Caki2 (cell line): ENCODE measurements at places on chromosomes 7 and 10. TPM values are rescaled to one million over a fixed set of nuclear protein-coding genes. Genes with fewer than 3 reads are reported as not detected.

Gene MKLN1
- 17.5 and 21.5 TPM in 2 replicates for total RNA-seq

DNA sequence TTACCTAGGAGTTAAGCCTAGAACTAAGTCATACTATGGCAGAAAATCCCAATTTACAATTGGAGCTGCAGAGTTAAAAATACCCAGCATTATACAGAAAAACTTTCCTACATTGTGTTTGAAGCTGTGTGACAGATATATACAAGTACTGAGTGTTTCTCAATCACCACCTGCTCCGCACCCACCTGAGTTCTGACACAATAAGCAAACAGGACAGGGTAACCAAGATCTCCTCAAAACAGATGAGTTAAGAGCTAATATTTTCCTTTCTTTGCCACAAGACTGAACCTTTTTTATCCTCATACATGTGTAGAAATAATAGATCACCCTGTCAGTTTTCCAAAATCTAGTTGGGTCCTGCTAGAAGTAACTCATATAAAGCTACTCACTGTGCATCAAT lies 186.3 kb downstream of the DOCK4 start:
- DNase-seq: no peak

DNA sequence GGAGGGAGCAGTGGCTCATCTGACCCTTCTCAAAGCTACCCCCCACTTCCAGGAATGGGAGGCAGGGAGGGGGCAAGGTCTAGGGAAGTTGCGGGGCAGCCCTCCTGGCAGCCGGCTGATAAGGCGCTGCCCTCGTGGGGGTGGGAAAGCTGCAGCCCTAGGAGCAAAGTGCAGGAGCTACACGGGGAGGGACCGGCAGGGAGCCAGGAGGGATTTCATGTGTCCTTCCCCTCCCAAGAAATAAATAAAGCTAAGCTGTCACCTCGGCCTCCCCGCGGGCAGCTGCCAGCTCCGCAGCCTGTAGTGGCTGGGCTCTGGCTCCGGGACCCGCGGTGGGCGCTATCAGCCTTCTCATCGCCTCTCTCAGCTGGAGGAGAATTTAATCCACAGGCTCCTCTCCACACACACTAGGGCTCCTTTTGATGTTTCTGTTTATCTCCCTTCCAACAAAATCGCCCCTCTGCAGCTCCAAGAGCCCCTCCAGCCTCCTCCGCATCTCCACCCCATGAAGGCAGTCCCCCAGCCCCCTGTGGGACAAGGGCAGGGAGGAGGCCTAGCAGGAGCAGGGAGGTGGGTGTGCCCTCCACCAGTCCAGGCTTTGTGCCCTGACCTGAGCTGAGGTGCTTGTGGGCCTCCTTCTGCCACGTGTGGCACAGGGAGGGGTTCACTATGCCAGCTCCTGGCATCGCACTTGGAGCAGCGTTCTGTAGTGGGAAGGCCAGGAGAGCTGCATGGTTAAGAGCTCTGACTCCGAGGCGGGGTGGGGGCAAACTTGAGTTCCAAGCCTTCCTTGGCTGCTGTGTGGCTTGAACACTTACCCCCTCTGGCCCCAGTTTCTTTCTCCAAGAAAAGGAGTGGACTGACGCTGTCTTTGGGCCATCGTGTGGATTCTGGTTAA lies 80.5 kb downstream of the C10orf105 start:
- no peak for DNase-seq

DNA sequence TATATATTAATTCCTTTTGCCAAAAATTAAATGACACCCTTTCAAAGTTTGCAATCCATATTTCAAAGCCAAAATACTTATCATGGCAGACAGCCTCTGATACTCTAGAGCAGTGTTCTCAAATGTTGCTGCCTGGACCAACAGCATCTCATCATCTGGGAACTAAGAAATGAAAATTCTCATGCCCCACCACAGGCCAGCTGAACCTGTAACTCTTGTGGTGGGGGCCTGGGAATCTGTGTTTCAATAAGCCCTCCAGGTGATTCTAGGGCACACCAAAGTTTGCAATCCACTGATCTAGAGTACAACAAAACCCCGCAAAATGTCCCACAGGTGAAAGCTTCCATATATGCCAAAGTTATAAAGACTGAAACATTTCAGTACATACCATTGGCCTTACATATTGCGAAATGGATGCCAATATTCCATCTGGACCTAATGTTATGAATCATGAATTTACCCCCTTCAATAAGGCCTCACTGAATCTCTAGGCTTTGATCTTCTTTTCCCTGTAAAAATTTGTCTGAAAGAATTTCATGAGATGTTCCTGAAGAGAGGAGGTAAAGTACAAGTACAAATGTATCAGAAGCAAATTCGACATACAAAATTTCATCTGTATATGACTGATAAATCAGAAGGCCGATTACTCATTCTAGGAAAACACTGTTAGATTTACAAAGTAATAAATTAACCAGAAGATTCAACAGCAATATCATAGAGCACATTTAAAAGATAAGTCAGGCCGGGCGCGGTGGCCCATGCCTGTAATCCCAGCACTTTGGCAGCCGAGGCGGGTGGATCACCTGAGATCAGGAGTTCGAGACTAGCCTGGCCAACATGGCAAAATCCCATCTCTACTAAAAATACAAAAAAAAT lies 25.3 kb upstream of the EPC1 start:
- no peak for DNase-seq

DNA sequence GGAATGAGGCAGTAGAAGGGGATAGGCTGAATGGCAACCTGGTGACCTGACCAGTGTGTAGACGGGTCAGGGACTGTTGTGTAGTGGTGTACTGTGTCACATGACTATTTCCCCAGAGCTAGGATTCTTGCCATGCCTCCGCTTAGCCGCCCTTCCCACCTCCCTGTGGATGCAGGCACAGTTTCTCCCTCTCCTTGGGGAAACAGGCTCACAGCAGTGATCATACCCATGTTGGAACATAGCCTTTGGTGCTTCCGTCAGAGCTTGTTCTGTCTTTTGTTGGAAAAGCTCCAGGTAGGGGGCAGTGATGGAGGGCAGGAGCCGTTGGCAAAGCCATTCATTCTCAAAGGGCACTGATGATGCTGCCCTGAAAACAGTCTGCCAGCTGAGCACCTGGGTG lies 44.3 kb downstream of the OGDH start:
- DNase-seq: no peak

Gene AOC1
- not detected in 2 replicates for total RNA-seq

- no peak for DNase-seq
These were observed 76.0 kb downstream of the ATXN7L1 start for GRCh38 chr7:105800442-105800841.

DNA sequence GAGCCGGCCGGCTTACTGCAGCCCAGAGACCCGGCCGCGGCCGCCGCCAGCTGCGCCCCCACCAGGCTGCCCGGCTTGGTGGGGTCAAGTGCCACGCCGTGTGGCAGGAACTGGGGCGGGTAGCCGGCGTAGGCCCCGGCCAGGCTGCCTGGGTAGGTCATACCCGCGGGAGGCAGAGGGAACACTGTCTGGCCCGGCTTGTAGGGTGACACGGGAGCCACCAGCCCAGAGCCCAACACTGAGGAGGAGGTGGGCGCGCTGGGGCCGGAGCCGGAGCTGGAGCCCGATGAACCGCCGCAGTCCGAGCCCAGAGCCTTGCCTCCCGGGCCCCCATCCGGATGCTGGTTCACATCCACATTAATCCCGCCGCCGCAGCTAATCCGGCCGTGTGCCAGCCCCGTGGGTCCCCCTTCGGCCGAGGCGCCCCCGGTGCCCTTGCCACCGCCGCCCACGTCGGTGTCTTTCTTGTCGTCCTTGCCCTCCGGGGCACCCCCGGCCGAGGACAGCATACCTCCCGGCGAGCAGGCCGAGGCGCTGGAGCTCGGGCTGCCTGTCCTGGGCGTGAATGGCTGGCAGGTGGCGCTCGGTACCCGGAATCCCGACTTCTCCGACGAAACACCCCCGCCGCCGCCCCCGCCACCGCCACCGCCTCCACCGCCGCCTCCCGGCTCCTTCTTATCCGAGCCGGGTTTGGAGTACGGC lies 2.0 kb downstream of the ZNF503 start:
- peak; percentile 54 for DNase-seq

DNA sequence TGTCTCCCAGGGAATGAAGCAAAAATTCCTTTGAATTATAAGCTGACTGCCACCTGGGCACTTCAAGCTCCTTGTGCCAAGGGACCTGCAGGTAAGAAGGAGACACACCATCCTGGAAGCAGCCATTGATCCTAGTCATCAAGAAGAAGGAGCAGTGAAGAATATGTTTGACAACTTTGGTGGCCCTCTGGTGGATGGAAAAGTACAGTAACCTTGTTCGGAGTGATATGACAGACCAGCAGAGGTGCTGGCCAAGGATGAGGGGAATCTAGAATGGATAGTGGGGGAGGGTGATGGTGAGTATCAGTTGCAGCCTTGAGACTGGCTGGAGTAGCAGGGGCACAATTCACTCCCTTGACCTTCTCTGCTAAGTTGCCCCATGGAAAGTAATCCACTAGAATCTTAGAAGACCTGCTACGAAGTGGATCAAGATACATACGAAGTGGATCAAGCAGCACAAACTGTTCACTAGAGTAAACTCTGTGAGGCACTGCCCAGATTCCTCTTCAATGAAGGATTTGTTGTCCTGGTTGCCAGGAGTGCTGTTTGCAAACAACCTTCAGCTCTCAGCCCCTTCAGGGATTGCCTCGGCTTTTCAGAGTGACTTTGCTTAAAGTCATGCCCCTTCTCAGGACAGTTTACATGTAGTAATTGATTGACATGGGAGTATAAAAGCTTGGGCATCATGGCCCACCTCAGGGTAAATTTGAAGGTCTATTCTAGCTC lies 44.8 kb upstream of the ORC5 start:
- DNase-seq: no peak

Gene PVRIG
- total RNA-seq: 1.4 TPM in 1 of 2 replicates, not detected in the other

DNA sequence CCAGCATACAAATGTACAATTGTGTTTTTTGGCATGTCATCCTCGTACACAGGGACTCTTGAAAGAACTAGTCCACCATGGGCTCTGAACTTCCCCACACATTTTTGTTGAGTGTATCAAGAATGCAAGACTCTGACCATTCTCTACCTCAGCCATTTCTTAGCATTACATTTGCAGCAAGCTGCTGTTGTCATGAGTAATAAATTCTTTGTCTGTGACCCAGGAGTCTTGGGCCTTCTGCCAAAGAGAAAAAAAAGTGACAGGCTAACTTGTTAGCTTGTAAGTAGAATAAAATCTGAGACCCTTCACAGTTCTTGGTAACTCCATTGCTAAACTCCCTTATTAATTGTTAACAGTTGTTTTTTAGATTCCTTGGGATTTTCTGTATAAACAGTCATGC lies 542.3 kb upstream of the MBL2 start:
- peak; percentile 67 for DNase-seq

GRCh38 chr10:83193026-83193425 lies 946.3 kb upstream of the GHITM start:
- no peak for DNase-seq

- DNase-seq: no peak
These were observed 174.7 kb upstream of the LYZL1 start for GRCh38 chr10:29114141-29114540.

DNA sequence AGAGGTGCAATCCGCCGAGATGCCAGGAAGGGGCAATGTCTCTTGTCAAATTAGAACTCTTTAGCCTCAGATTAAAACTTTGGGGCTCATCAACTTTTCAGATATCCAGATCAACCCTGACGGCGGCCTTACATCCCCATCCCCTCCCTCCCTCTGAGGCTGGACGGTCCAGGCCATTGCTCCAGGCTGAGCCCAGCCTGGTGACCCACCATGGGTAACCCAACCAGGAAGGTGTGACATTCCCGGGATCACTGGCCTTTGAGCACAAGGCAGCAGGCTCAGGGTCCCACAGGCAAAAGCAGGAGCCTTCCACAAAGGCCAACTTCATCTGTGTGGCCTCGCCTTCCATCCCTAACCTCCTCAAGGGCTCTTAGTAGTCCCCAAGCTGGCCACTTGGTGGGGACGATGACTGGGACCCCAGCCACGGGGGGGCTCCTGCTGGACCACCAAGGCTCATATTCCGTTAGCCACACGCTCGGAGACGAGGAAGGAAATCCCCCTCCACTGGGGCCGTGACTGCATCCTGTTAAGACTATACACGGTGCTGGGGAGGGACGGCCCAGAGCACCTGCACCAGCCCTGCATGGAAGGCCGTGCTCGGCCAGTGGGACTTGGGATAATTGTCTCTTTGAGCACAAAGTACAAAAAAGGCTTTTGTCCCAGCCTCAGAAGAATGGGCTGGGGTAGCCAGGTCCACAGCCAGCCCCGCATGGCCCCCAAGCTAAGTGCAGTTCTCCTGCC lies 62.8 kb downstream of the ZRANB1 start:
- DNase-seq: no peak

DNA sequence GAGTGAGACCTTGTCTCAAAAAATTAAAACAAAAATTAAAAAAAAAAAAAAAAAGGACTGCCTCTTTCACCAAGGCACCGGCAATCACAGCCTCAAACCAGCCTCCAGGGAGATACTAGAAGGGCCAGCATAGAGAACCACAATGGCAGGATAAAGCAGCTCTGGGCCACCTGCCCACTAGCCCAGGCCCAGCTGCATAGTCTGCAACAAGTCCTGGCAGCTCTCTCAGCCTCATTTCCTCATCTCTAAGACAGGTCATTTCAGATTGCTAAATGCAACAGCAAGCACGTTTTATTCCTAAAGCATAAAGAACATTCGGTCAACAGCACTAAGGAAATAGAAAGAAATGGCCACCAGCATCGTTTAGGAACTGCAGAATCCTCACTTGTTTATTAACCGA lies 28.8 kb downstream of the XPNPEP1 start:
- DNase-seq: no peak

- no peak for DNase-seq
These were observed 119.6 kb downstream of the DOCK1 start for GRCh38 chr10:127024685-127025435.

Gene GPR37
- total RNA-seq: not detected in 2 replicates

- DNase-seq: no peak
These were observed 31.1 kb downstream of the POT1 start for GRCh38 chr7:124898531-124898930.

Gene KIAA1549
- total RNA-seq: 0.58 and 1.6 TPM in 2 replicates

Gene MYL10
- not detected in 2 replicates for total RNA-seq

Gene HK1
- 102 and 117 TPM in 2 replicates for total RNA-seq

DNA sequence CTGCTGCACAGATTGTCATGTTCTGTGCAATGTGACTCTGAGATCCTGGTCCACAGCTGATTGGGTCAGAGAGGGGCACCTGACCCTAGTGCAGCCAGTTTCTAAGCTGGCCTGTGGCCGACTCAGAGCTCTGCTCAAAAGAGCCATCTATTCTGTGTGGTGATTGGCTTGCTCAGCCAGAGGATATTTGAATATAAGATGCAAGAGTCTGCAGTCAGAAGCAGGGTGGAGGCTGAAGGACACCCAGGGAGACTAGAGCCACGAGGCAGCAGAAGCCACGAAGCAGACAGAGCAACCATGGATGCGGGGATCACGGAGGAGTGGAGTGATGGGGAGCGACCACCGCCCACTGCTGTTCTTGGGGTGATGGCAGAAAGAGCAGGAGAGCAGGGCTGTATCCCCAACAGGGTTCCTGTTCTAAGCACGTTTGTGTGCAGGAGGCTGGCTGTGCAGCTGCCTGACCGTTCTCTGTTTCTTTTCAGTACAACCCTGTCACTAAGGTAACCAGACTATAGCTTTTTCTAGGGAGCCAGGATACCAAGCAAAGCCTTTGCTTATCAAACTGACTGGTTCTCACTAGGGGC lies 19.5 kb upstream of the RHEB start:
- peak; percentile 59 for DNase-seq

Gene CCL26
- total RNA-seq: not detected in 2 replicates

Gene HOGA1
- total RNA-seq: 70.8 and 91.3 TPM in 2 replicates
